ENCODE measurements at places on chromosomes 13 and 19. TPM values are rescaled to one million over a fixed set of nuclear protein-coding genes. Genes with fewer than 3 reads are reported as not detected.

DNA sequence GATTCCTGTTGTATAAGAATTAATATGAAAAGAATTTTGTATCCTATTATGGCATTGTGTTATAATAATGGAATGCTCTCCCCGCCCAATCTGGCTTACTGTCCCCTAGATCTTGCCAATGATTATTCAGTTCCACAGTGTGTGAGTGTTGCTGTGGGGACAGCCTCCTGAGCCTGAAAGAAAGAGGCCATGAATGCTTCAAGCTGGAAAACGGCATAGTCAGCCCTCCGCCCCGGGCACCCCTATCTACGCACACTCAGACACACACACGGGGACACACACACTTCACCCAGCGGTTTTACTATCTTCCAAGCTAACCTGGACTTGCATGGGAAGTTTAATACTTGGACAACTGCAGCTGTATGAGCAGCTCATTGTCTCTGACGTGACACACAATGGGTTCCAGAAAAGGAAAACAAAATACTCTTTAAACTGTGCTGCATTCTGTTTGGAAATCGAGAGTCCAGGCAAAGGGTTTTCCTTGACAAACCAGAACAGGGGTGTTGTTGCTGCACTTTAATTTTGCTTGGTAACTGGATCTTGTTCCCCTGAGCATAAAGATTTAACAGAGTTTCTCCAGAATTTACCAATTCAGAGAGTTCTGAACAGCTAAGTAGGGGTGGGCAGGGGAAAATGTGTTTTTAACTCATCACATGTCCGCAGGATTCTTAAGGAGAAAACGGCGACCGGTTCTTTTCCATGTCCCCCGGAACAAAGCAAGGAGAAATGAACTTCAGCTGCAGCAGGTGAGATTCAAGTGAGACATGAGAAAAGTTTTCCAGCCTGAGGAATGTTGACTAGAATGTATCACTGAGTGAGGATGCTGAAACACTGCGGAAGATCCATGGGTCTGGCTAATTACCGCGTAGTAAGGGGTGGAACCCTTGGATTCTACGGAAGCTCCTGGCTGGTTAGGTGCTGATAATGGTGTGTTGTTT, 472.9 kb downstream of the FOXO1 start:
- DNase-seq: peak; percentile 28

GRCh38 chr13:83634601-83635000, 247.7 kb downstream of the SLITRK1 start:
- no peak for DNase-seq

DNA sequence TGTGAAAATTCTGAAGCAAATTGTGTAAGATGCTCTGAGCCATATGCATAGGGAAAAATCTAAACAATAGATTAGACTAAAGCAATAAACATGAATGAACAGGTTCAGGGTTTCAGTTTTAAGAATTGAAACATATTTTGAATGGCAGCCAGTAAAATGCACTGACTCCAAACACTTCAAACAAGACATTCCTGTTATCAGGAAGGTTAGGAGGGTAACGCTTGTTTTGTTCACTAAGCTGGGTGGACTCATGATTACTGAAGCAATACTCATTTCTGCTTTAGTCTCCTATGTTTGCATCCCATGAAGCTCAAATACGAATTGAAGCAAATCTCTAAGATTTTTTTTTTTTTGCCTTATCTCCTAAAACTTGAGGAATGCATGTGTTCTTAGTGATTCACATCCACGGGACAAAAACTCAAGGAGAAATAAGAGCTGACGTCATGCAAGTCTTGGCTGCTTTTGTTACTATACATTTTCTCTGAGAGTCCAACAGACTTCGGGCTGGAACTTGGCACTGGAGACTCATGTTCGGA, 29.1 kb upstream of the IGFL4 start:
- DNase-seq: peak; percentile 72

DNA sequence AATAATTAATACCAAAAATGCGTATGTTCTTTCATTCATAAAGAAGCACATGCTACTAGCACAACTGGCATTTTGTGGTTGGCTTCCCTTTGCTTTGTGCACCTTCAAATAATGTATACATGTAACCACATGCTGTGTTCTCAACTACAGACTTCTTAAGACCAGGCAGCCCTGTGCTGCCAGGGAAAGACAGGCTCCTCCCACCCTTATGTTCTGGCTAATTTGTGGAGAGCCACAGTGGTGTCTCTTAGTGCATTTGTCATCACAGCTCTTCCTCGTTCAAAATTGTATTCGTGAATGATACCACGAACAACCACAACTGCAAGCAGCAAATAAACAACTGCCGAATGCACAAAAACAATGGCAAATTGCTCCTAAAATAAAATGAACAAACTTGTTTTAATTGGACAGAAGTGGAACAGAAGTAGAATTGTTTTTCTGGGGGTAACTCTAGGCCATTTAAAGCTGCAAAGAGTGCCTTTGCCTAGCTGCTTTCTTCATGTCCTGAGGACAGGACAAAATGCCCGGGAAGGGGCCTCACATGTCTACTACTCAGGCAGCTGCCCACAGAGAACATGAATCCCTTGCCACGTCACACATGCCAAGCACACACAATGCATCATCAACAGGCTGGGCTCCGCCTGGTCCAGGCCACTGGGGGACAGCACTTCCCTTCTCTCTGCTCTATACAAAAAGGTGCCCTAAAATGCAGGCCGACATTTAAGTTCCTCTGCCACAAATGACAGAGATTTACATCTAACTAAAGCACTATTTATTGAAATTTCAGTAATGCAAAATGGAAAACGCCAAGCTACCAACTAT, 21.7 kb downstream of the IRS2 start:
- DNase-seq: peak; percentile 89

DNA sequence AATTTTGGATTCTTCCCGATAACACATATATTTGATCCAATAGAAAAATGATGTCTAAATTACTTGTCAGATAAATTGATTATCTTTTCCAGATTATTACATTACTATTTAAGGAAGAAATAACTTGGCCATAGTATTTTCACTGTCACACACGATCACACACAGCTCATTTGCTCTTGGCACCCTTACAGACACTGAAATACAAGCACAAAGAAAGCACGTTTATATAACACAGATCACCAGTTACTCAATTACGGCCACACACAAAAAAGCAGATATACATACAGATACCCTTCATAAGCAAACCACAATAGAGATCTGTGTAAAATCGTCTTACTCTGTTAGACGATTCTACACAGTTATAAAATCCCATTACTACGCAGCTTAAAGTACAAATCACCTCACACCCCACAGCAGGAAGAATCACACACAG, 716 bp upstream of the ZNF420 start:
- no peak for DNase-seq

DNA sequence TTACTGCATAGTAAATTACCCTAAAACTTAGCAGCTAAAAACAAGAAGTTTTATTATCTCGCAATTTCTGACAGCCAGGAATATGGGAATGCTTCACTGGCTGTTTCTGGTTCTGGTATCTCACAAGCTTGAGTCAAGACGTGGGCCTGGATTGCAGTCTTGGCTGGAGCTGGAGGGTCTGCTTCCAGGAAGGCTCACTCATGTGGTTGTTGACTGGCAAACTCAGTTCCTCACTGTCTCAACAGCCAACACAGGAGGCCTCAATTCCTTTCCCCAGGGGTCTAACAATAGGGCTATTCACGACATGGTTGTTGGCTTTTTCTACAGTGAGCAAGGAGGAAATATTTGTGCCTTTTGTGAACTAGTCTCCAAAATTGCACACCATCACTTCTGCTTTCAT, 146.3 kb downstream of the GPC5 start:
- DNase-seq: no peak

GRCh38 chr19:996051-996838, 4.0 kb upstream of the GRIN3B start:
- DNase-seq: no peak

GRCh38 chr19:53873773-53874605, 6.3 kb downstream of the MYADM start:
- DNase-seq: no peak

DNA sequence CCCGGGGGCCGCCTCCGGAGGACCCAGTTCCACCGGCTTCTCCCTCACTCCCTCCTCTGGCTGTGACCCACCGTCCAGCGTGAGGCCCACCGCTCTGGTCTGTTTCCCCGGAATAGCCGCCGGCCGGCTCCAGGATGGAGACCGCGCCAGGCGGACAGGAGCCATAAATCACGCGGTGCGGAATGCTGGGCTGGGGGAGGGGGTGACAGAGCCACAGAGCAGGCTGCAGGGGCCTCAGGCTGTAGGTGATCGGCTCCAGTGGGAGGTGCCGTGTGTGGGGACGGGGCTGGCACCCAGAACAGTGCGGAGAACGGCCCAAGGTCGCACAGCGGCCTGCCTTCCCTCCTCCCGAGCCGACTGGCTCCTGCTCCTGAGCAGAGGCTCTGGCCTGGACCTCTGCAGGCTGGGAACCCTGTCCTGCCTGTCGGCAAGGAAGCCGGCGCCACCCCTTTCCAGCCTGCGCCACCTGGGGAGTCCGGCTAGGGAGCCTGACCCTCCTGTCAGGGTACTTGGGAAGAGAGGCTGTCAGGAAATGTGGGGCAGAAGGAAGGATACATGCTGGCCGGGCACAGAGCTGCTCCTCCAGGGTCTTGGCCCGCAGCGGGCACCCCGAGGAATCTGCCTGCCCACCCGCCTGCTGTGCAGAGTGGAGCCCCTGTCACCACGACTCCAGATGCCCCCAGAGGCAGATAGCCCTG, 8.3 kb downstream of the PIAS4 start:
- no peak for DNase-seq

DNA sequence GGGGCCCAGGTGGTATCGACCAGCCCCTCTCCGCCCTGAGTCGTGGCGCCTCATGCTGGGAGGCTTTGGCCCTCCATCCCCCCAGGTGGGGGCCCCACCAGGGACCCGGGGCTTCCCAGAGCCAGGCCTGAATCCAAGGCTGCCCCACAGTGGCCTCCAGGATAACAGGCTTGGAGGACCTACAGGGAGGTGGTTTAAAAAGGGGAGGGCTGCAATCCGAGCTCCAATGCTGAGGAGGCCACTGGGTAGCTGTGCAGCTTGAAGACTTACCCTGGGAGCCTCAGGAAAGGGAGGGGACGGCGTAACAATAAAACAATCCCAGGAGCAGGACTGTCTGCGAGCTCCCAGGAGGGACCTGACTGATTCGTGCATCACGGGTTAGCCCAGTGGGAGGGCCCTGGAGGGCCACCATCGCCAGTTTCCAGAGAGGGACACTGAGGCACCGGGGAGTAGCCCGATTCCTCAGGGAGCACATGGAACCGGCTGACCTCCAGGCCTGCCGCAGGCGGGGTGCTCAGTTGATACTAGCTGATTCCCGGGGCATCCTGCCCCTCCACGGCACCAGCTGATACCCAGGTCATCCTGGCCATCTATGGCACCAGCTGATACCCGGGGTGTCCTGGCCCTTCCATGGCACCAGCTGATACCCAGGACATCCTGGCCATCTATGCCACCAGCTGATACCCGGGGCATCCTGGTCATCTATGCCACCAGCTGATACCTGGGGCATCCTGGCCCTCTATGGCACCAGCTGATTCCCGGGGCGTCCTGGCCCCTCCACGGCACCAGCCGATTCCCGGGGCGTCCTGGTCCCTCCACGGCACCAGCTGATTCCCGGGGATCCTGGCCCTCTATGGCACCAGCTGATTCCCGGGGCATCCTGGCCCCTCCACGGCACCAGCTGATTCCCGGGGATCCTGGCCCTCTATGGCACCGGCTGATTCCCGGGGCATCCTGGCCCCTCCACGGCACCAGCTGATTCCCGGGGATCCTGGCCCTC, 3.7 kb upstream of the C2CD4C start:
- DNase-seq: no peak

DNA sequence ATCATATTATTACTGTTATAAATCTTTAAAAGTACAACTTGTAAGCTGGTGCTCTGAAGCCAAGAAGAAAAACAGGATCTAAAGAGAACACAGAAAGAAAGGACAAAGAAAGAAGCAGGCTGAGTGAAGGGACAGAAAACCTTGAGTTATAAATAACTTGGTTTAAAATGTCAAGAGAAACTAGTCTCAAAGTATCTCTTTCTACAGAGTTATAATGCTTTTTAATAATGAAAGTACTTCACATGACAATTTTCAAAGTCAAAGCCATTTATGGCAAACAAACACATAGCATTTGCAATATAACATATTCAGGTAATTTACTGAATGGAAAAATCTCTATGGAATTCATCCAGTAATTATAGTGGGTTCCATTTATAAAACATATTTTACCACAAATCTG, 33.4 kb downstream of the CAB39L start:
- DNase-seq: no peak

GRCh38 chr13:28750187-28751045, 31.6 kb upstream of the SLC46A3 start:
- DNase-seq: peak; percentile 83

GRCh38 chr13:66139701-66140100, 1090.4 kb downstream of the PCDH9 start:
- DNase-seq: no peak

DNA sequence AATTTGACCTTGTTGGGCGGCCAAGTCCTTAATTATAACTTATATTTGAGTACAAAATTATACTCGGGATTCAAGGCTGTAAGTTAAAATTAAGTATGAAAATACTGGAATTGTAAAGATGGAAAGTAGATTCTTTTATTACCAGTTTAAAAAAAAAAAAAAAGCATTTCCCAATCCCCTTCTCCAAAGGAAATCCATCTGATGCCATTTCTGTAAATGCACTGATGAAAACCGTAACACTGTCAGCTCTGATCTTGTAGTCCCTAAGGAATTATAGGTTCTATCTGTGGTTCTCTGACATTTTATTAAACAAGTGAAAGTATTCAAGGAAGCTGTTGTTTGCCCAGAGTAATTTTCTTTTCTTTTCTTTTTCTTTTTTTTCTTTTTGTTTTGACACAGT, 41.6 kb upstream of the HNRNPA1L2 start:
- no peak for DNase-seq

DNA sequence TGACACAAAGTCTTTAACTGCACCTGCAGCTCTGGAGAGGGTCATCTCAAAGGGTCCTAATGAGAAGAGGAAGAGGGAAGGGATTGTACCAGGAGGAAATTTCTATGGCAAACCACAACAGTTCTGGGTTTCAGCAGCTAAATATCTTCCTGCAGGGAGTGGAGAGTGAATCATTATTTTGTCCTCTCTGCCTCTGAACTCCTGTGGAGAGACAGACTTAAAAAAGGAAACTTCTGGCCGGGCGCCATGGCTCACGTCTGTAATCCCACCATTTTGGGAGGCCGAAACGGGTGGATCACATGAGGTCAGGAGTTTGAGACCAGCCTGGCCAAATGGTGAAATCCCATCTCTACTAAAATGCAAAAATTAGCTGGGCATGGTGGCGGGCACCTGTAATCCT, 16.9 kb upstream of the C1QTNF9 start:
- DNase-seq: no peak

DNA sequence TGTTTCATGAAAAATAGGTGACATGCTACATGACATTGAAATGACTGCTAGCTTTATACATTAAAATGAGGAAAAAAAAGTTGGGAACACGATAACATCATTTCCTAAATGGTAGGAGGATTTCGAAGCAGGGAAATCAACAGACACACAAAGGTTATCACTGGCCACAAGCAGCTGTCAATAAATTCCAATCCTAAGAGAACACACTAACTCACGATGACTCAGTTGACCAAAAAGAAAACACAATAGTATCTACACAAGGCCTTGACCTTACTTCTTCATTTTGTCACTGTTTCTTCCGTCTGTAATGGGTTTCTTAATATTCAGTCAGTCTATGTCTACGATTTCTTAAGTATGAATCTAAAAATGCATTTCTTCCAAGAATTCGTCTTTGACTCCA, 36.5 kb downstream of the STARD13 start:
- peak; percentile 98 for DNase-seq

Gene SPRED3
- total RNA-seq: 5.6 TPM

Gene ZNF730
- 14.3 TPM for total RNA-seq

Gene SLITRK1
- 0.06 TPM for total RNA-seq

Gene IGFL1
- not detected for total RNA-seq

Gene NUMBL
- 41.3 TPM for total RNA-seq

Data from LHCN-M2 (cell line).